Stromal cell of bone marrow (primary cell): ENCODE measurements at places on chromosomes 12 and 14.
A peak's percentile ranks its signal among the peaks of the same experiment; 100 is the strongest.

GRCh38 chr14:88987516-88987915 lies 163.1 kb downstream of the TTC8 start:
- DNase-seq: no peak

- DNase-seq: no peak
Measured at GRCh38 chr14:96081767-96082400, 42.7 kb downstream of the C14orf132 start.

DNA sequence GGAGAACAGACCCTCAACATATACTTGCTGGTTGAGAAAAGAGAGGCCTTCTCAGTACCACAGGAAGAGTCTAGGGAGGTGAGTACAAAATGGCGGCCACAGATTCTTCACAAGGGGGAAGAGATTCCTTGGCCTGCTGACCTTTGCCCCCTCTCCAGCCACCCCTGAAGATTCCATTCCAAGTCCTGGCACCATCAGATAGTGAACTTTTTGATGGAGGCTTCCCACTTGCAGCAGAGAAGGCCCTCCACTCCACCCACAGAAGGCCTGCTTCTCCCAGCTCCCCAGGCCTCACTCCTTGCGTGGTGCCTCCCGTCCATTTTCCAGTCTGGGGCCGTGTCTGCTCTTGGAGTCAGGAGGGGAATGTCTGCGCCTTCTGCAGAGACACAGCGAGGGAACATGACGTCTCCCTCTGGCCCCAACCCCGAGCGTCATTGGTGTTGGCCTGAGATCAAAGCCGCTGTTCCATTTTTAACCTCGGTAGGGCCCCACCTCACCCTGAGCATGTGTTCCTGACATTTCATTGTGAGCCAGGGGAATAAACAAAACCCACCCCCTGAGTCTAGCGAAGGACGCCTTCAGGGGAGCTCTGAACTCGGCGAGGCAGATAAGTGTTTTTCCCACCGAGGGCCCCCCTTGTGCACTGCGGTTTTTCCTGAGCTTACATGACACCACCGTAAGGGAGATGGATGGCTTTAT lies 268.7 kb upstream of the TBX3 start:
- DNase-seq: no peak

DNA sequence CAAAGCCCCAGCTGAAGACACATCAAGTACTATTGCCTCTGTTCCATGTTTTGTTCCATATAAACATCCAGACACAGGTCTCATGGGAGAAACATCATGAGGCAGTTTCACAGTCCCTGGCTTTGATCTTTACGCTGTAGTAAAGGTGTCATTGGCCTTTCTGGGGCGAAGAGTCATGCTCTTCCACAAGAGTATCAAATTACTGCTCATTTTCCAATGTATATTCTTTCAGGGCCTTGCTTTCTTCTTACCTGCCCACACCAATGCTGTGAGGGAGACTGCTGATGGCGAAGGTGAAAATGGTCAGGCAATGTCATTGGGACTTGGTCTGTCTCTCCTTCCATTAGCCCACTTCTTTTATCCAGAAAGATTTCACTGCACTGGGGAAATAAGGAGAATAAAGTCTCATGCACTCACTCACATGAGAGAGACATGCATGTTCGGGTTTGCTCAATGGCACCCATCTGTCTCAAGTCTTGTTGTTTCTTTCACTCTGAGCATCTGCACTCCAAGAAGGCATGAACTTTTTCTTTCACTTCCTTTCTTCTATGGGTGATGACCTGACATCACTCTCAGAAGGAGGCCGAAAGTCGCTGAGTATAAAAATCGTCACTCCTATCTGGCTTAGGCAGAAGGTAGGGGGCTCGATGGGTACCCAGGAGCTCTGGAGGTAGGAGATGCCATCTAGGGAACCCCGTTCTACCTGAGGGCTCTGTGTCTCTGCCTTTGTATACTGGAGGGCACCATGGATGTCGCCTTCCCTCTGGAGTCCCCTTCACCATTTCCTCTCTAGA lies 1.3 kb upstream of the JDP2 start:
- DNase-seq: no peak

GRCh38 chr12:10372559-10372958 lies 17.3 kb downstream of the KLRK1 start:
- DNase-seq: no peak

GRCh38 chr14:27917896-27918295 lies 848.7 kb upstream of the FOXG1 start:
- no peak for DNase-seq

DNA sequence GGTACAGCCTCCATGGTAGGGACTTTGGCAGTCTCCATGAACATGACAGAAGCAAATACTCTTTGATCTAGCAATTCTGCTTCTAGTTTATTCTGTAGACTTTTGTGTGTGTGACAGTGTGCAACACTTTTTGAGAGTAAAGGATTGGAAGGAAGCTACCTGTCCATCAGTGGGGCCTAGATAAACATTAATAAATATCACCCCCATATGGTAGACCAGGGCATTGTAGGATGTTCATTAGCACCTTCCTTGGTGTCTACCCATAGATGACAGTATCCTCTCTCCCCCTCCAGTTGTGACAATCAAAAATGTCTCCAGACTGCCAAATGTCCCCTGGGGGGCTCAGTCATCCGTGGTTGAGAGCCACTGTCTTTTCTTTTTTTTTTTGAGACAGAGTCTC lies 10.8 kb downstream of the SNRNP35 start:
- DNase-seq: no peak

GRCh38 chr12:71942703-71943102 lies 4.1 kb downstream of the TPH2 start:
- no peak for DNase-seq

DNA sequence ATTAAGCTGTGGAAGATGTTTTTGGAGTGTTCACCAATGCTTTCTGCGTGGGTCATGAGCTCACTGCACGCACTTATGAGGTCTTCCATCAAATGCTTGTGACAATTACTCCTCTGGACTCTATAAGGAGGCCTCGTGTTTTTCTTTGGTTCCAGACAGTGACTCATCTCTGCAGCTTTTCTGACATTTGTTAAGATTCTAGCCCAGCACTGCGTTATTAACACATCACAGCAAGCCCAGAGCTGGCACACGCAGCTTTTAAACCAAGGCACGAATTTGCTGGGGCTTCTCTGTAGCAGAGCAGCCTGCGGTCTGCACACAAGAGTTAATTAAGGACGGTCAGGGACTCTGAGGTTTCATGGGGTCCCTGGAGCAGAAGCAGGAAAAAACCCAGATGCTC lies 16.9 kb downstream of the MEG3 start:
- peak; percentile 82 for DNase-seq

DNA sequence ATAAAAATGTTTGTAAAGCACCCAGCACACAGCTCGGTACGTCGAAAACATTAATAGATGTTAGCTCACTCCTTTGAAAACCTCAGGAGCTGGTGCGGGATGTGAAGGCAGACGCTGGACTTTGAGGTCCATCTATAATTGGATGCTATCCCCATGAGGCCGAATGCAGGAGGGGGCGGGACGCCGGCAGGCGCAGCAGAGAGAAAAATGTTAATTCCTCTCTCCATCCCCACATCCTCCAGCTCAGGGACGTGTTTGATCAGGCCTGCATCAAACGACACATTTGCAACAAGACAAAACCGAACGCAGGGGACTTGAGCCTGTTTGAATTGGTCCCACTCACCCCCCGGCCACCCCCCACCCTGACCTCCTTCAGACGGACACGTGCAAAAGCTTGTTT lies 231.0 kb downstream of the RBM19 start:
- no peak for DNase-seq

GRCh38 chr12:112645586-112645985 lies 146.0 kb upstream of the RPH3A start:
- no peak for DNase-seq

DNA sequence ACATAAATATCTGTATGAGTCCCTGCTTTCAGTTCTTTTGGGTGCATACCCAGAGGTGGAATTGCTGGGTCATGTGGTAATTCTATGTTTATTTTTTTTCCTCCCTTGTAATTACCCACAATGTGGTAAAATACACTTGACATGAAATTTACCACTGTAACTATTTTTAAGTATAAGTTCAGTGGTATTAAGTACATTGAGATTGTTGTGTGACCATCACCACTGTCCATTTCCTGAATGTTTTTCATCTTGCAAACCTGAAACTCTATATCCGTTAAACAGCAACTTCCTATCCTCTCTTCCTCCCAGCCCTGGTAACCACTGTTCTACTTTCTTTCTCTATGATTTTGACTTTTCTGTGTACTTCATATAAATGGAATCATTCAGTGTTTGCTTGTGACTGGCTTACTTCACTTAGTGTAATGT lies 51.4 kb downstream of the BORCS5 start:
- no peak for DNase-seq

- no peak for DNase-seq
Measured at GRCh38 chr12:121135320-121135719, 2.6 kb downstream of the P2RX7 start.

DNA sequence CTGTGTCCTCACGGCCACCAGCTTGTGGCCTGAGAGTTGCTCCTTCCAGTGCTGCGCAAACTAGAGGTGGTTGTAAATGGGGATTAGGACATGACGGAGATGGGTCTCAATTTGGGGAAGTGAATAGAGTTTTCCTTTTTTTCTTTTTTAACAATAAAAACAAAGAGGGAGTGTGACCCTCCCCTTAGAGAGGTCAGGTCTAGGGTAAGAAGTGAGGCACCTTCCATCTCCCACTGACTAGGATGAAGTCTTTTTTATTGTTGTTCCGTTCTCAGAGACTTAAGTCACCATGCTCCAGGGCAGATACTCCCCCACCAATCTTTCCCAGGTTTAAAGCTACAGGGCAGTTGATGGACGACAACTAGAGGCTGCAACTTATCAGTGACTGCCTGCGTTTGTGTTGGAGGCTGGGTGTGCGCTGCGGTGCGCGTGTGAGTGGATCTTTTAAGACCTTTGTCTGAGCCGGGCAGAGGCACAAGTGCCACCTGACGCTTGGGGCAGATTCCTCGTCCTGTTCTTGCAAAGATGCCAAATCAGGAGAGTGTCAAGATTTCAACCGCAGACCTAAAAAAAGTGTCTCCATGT lies 2.1 kb upstream of the GSC start:
- DNase-seq: no peak

GRCh38 chr14:101884934-101885576 lies 79.3 kb upstream of the DYNC1H1 start:
- no peak for DNase-seq

- DNase-seq: peak; percentile 67
Measured at GRCh38 chr14:61438860-61439765, 117.7 kb downstream of the PRKCH start.

GRCh38 chr14:80606347-80606772 lies 335.2 kb downstream of the CEP128 start:
- DNase-seq: no peak
